ENCODE measurements at places on chromosomes 2 and 18. TPM values are rescaled to one million over a fixed set of nuclear protein-coding genes. Genes with fewer than 3 reads are reported as not detected.

IL1R1 gene
- total RNA-seq = 68.1 TPM

SERPINB3 gene
- not detected for total RNA-seq

DOK6 gene
- total RNA-seq = not detected

PLB1 gene
- total RNA-seq = 0.61 TPM

CCDC74A gene
- total RNA-seq = 5.9 TPM

DNA sequence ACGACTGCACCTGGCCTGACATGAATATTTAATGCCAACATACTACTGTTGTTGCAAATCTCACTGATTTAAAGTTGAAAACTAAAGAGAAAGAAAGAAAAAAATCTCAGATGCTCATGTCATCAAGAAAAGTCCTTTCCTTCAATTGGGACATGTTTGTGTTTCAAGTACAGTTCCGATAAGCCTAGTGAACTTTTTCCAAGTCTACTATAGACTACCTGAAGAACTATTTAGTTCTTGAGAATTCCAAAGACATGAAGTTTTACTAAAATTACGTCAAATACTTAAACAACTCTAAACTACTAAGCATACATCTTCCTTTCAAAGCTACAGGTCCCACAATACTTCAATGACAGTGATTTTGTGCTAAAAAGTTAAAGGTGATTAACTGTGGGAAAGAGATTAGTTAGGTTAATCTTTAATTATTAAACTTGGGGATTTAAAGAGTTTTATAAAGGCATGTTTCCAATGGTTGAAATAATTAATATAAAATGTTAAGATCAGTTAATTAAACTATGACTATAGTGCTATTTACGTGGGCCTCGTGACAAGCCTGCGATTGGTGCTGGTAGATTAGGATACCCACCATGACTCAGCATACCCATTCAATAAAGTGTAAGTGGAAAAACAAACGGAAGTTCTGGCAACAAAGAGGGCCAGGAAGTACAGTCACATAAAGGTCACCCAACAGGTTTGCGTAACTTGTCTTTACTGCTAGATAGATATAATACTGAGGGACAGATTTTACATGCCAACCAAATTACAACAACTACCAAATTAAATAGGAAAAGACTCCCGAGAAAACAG, 55.5 kb downstream of the SEPTIN10 start:
- no peak for ATAC-seq

- ATAC-seq = no peak
These were observed 68.6 kb downstream of the PTGR3 start for GRCh38 chr18:75140296-75140695.

DNA sequence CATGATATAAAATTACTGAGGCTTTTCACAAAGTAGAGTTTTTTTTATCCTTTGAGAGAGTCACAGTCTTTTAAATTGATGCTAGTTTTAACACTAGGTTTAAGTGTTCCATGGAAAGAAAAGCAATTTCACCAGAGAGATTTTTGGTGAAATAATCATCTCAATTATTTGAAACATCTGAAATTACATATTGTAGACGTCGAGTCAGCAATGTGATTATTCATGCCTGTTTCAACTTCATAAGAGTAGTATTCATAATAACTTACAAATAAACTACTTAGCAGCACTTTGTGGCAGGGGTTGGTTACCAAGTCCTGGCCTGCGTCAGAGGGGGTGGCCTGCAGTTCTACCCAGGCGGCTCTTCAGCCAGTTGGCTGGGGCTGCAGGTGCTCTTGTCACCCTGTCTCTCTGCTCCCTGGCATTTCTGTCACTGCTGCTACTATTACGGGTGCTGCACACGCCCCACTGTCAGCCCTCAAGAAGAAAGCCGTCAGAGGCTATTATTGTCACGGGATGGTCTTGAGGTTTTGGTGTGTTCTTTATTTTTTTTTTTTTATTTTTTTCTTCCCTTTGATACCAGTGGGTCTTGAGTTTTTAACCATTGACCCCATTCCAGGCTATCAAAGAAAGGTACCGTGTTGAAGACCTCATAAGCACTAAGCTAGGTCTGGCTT, 50.4 kb downstream of the MALT1 start:
- no peak for ATAC-seq

DNA sequence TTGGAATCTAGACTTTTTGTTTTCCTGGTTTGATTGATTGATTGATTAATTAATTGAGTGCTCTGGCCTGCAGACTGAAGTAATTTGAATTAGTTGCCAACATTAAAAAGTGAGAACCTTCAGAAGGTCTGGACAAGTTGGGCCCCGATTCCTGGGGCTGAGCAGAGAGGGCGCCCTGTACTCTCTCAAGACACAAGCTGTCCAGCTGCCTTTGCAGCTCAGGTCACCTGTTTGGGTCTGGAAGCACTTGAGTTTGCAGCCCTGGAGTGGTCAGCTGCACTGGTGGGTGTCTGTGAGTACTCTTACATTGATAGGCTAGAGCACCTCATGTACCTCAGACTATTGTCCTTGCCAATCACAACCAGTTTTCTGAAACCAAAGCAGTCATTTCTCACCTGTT, 22.7 kb upstream of the CELF4 start:
- ATAC-seq = no peak

GRCh38 chr2:233285921-233286320, 21.7 kb upstream of the SAG start:
- no peak for ATAC-seq

DNA sequence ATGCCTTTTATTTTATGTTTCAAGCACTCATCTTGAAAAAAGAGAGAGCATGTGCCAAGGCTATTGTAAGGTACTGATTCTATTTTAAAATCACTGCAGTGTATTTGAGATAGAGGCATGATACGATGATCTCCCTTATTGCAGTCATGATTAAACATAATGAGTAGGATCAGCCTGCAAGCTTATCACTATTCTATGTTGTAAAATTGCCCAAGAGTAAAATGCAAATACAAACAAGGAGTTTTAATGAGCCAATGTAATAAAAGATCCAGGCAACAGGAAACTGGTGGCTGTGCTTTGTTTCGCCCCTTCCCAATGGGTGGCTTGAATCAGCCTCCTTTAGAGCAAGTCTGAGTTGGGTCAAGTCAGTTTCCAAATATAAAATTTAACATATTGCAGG, 116.4 kb upstream of the RBMS1 start:
- ATAC-seq = no peak

DNA sequence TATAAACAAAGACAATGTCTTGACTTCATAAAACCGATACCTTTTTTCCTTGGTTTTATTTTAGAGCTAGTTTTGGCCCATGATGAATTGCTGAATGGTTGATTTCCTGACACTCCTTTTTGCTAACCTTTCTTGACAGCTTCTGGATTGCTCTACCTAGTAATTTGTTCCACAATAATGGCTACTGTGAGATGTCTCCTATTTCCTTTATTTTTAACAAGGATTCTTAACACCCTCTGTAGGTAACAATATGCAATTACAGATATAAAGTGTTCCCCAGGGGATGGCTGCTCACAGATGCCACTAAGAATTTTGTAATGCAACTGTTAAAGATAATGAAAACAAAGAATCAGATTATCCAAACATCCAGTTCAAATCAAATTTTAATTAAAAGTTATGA, 100.8 kb upstream of the ATP5MC3 start:
- ATAC-seq = peak; percentile 63

Data from activated T-helper 17 cell treated with anti-CD3 and anti-CD28 coated beads, Interleukin-2, amount 50 U/mL, for 72 hours (primary cell).